Upper lobe of right lung (tissue), 1 donor: ENCODE measurements at places on chromosomes 6 and 20. TPM values are rescaled to one million over a fixed set of nuclear protein-coding genes. Genes with fewer than 3 reads are reported as not detected.

The EDN3 gene
- total RNA-seq = 0.87 TPM

GRCh38 chr6:127107916-127108315 lies 10.6 kb upstream of the RSPO3 start:
- H3K36me3 ChIP-seq = no peaks in the 10 kb centered on the region
- no peaks in the 10 kb centered on the region for H3K27me3 ChIP-seq
- no peak overlapping the region for H3K4me3 ChIP-seq
- H3K27ac ChIP-seq = no peak overlapping the region

The PPP1R3G gene
- total RNA-seq = 0.46 TPM

- no peaks in the 10 kb centered on the region for H3K36me3 ChIP-seq
- no peak overlapping the region for H3K27ac ChIP-seq
- peaks cover 12% of the 10 kb centered on the region for H3K4me1 ChIP-seq
- H3K27me3 ChIP-seq = no peaks in the 10 kb centered on the region
- H3K4me3 ChIP-seq = peak overlapping the region; percentile 57
These were observed 1.4 kb downstream of the STMN3 start for GRCh38 chr20:63651942-63652191.

- H3K4me1 ChIP-seq = peaks cover 50% of the 10 kb centered on the region
- peak overlapping the region; percentile 92 for H3K27ac ChIP-seq
- no peaks in the 10 kb centered on the region for H3K36me3 ChIP-seq
- no peak for DNase-seq
These were observed 132.5 kb upstream of the NEDD9 start for GRCh38 chr6:11364971-11365397.
